ENCODE measurements at places on chromosomes 2 and 18.

- peak; percentile 45 for DNase-seq
Observed at GRCh38 chr2:200396781-200397242, 90.3 kb downstream of the SPATS2L start.

DNA sequence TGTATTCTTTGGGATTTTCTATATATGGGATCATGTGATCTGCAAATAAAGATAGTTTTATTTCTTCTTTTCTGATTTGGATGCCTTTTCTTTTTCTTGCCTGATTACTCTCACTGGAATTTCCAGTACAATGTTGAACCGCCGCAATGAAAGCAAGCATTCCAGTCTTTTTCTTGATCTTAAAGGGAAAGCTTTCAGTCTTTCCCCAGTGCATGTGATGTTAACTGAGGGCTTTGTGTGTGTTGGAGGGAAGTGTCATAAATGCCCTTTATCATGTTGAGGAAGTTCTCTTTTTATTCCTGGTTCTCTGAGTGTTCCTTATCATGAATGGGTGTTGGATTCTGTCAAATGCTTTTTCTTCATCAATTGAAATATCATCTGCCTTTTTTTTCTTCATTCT is 16.9 kb upstream of the CYBRD1 start:
- no peak for DNase-seq

DNA sequence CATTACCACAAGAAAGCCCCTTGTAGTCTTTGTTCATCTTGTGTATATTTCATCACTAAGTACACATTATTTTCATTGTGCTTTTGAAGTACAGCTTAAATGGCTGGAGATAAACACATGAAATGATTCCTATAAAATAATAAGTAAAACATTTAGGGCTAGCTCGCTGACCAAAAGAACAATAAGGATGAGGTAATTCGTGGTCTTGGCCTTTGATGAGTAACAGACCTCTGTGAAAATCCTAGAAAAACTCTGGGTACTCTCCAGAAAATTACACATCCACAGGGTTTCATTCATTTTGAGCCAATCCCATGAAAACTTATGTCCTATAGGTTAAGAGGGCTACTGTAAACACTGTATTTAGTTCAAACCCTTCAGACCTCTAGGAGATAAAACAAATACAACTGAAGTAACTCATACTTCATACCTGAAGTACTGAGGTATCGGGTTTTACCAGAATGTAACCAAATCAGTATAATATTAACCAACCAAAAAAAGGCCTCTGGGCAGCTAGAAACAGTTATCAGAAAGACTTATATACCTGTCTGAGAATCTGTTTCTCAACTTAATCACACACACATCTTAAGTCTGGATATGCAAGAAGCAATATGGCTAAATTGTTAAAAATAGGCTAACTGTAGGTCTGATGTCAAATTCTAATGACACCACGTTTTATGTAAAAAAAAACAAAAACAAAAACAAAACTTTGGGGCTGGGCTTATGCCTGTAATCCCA is 31.0 kb downstream of the CFAP36 start:
- peak; percentile 5 for DNase-seq

- DNase-seq, result no peak
Observed at GRCh38 chr2:222998459-222998858, 53.5 kb upstream of the KCNE4 start.

DNA sequence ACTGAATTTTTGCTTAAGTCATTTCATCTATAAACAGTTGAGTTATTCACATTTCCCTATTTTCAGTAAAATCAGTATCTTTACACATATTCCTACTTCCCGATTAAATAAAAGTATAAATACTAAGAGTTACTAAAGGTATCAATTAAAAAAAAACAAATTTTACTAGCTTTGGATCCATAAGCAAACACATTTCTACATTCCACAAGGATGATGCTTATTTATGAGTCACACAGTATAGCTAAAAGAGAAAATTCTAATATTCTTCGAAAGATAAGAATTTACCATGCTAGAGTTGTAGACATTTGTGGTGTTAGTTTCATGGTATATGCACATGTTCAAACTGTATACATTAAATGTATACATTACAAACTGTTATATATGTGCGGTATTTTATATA is 23.7 kb downstream of the PGAP1 start:
- no peak for DNase-seq

All from NCI-H774 (cell line).